Colonic mucosa (tissue), 4 donors: ENCODE measurements at places on chromosomes 6 and 20.

- DNase-seq: peak; percentile 85
Measured at GRCh38 chr6:7058250-7058923, 49.4 kb upstream of the RREB1 start.

DNA sequence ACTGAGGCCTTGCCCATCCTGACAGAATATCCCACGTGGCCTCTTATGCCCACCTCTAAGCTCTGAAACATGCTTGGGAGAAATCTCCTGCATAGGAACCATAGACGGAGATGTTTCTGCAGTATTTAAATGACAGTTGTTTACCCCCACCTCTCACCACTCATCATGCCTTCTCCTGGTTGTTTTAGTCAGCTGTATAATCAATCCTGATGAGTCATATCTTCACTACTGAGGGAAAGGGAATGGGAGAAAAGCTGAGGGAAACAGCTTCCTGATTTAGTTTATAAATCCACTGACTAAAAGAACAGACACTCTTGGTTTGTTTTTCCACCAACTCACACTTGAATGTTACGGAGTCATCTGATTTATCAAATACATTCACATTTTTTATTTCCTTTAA lies 113.2 kb upstream of the TENT5A start:
- DNase-seq: no peak

DNA sequence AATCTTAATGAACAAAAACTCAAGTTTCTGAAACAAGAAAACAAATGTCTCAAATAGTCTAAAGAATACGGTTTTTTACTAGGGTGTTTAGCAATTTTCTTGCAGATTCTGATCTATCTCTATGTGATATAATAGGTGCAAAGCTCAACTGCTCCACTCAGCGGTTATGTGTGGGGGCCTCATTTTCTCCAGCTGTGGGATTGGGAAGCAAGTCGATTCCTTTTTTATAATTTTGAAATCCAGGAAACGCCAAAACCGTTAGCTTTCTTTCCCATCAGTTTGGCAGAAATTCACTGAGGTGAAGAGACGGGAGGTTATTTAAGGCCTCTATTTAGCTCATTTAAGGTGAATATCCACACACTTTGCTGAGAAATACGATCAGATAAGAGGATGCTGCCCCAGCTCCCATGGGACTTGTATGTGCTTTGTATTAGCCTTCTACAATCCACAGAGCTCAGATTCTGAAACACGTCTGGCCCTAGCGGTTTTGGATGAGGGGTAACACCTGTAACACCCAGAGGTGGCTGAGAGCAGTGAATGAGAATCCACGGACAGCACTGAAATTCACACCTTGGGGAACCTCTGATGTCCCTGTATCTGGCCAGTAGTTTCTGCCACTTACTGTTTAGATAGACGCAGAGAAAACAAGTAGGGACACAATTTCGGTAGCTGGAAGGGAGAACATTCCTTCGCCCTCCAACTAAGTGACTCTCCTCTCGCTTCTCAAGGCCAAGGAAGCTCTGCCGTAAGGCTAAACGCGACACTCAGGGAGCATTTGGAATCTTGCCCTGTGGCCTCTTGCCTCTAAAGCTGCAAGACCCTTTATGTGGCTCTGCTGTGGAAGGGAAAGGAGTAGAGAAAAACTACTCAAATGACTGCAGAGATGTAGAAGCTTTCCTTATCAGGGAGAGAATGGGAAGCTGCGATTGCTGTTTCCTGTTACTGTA lies 6.5 kb upstream of the BCAS4 start:
- no peak for DNase-seq

DNA sequence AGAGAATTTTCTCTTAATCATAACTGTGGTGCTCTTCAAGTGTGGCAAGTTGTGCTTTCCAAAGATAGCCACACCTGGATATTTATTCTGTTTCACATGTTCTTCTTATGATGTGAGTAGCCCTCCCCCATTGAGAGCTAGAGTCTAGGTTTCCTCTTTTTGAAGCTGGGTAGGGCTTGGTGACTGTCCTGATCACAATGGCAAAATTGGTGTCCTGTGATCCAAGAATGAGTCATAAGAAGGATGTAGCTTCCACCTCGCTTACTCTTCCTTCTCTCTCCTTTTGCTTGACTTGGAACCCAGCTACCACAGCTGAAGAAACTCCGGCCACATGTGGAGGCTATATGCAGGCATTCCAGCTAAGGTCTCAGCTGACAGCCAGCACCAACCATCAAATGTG lies 7.4 kb upstream of the IGF2R start:
- DNase-seq: no peak

DNA sequence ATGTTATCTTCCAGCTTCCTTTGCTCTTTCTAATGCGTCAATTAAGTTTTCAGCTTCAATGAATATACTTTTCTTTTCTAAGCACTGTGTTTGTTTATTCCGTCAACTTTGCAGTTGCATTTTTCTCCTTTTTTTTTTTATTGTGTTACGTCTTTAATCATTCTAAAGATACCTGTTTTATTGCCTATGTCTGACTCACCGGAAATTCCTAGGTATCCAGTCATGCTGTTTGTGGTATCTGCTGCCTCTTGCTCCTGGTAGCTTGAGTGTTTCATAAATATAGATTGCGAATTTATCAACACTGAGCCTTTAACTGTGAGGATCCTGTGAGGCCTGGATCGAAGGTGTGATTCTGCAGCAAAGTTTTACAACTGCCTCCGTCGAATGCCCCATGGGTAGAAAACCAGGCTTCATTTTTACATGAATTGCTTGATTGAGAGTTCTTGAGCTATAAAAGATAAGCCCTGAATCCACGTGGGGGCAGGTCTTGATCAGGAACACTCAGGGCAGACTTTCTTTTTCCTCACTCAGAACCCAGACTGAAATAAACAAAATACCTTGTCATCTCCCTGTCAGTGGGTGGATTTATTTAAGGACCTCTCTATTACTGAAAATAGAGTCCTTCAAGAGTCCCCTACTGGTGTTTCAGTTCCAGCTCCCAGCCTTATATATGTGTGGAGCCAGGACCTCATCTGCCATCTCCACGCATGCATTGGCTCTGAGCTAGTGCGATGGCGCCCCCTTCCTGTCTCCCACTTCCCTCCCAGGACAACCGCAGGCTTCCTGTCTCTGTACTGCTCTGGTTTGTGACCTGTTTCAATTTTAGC lies 60.1 kb upstream of the LRRC1 start:
- DNase-seq: peak; percentile 68

- DNase-seq: peak; percentile 70
Measured at GRCh38 chr6:32947552-32948465, 5.1 kb downstream of the HLA-DMA start.

- no peak for DNase-seq
Measured at GRCh38 chr20:53180928-53181362, 208.8 kb downstream of the TSHZ2 start.

- peak; percentile 89 for DNase-seq
Measured at GRCh38 chr6:36633915-36634314, 39.8 kb downstream of the SRSF3 start.

GRCh38 chr6:13866301-13866700 lies 51.9 kb upstream of the MCUR1 start:
- DNase-seq: no peak

DNA sequence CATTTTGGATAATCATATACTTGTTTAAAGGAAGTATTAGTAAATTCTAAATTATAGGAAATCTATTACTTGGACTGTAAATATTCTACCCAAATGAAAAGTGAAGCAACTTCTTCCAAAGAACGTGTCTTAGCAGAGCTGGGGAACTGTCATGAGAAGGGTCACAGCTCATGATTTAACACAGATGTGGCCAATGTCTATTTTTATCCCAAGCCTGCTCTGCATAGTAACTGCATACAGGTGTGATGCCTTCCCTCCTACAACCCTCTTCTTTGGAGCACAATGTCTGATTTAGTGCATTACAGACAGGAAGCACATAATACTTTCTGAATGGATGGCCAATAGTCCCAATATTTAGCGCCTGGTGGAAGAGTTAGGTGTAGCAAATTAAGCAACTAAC lies 138.7 kb upstream of the THEMIS start:
- no peak for DNase-seq

DNA sequence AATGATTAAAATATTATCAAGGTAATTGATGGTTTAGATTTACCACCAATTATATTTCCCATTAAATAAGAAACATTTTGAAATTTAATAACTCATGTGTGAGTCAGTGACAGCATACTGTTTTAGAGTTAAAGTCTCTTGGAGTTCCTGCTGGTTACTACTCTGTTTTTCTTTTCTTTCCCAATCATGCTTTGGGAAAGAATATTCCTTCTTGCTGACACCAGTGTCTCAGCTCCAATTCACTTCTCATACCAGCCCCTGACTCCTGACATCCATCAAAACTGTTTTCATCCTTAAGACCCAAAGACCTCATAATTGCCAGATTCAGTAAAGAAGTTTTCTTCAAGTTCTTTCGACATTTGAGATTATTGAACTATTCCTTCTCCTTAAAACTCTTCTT lies 50.3 kb downstream of the AIG1 start:
- DNase-seq: no peak

DNA sequence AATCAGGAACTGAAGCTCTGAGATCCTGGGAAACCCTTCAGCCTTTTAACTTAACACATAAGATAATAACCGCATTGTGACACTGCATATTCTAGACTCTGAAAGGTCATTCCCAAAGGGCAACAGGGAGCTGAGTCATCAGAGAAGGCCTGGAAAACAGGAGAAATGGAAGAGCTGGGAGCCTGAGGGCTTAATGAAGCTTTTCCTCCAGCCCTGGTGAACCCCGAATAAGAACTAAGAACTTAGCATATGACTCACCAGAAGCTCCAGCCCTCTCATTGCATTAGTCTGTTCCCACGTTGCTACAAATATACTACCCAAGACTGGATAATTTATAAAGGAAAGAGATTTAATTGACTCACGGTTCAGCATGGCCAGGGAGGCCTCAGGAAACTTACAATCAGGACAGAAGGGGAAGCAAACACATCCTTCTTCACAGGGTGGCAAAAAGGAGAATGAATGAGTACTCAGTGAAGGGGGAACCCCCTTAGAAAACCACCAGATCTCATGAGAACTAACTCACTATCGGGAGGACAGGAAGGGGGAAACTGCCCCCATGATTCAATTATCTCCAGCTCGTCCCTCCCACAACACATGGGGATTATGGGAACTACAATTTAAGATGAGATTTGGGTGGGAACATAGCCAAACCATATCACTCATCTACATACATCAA lies 648.5 kb downstream of the TFAP2A start:
- DNase-seq: no peak

- DNase-seq: peak; percentile 54
Measured at GRCh38 chr20:39885975-39886649, 802.9 kb downstream of the MAFB start.

DNA sequence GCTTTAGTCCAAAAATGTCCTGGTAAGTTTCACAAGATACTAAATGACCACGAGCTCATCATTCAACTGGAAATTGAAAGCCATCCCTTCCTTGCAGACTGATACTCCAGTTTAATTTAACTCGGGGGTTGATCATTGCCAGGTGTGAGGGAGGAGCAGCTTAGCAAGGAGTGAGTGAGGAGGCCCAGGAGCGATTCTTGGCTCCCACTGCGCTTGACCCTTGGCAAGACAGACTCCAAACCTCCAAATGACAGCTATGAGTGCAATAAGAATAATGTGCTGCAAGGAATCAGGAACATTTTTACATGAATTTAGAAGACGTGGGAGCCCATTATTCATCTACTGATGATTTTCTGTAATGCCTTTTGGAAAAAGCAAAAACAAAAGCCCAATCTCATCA lies 64.9 kb downstream of the LAMA4 start:
- DNase-seq: no peak

DNA sequence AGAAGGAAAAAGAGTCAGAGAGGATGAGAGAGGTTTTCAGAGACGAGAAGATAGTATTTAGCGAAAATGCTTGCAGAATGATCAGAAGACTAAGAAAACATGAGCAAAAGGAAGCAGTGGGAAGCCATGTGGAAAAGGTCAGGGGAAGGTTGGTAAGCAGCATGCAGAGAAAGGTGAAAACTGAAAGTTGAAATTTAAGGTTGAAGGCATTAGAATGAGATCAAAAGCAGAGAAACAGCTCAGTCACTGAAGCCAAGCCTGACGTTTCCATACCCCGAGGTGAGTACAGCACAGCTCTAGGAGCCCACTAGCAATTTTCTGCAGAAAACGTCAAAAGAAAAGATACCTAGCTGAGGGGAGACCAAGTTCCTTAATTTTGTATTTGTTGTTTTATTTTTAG lies 19.1 kb upstream of the TFB1M start:
- DNase-seq: no peak

DNA sequence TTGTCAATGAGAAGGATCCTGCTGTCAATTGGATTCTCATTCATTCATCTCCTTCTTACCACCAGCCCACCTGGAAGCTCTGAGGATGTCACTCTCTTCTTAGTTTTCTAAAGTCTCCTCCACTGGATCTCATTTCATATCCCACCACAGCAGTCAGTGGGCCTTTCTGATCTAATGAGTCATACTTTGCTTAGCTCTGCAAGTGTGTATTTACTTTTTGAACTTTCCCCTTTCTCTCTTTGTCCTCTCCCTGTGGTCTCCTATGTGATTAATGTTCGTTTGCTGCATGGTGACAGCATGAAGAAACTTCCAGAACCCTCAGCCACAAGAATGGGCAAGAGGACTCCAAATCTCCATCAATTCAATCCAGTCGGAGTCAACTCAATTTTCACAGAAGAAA lies 63.6 kb upstream of the SYNDIG1 start:
- no peak for DNase-seq

GRCh38 chr20:38321959-38322598 lies 18.1 kb downstream of the BPI start:
- DNase-seq: no peak

- DNase-seq: peak; percentile 55
Measured at GRCh38 chr6:43990627-43991619, 136.3 kb downstream of the MRPL14 start.

GRCh38 chr6:163668061-163668426 lies 253.5 kb downstream of the QKI start:
- DNase-seq: no peak

DNA sequence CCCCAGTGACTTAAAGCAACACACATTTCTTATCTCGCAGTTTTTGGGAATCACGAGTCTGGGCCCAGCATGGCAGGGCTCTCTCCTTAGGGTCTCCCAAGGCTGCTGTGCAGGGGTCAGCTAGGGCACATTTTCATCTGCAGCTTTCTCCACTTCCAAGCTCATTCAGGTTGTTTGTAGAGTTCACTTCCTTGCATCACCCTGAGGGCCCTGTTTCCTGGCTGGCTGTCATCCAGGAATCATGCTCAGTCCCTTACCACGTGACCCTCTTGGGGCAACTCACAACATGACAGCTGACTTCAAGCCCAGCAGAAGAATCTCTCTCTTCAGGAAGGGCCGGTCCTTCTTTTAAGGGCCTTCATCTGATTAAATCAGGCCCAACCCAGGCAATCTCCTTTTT lies 21.3 kb downstream of the SNAP25 start:
- peak; percentile 56 for DNase-seq

- peak; percentile 56 for DNase-seq
Measured at GRCh38 chr6:116971959-116972358, 94.9 kb downstream of the RFX6 start.
